ENCODE measurements at places on chromosomes 13 and 19. TPM values are rescaled to one million over a fixed set of nuclear protein-coding genes. Genes with fewer than 3 reads are reported as not detected.

DNA sequence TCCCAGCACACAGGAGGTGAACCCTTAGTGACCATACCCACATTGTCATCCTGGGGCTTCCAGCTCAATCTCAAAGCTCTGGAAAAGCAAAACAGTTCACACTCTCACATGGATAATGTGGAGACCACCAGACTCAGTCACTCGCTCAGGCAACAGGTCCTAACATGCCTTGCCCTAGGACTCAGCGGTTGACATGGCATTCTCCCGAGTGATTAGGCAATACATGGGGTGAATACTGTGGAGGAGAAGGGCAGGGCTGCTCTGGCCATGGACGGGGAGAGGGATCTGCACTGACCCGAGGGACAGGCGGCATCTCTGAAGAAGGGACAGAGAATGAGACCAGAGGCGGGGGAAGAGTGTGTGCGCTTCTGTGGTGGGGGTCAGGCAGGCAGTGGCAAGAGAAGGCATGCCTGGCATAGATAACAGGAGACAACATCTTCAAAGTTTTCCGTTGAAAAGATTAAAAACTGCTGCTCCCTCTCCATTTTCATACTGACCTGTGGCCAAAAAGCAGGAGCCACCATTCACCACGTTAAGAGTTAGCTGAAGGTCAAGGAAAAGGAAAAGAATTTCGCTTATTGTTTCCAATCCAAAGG lies 44.5 kb upstream of the EPHX3 start:
- no peak for DNase-seq

DNA sequence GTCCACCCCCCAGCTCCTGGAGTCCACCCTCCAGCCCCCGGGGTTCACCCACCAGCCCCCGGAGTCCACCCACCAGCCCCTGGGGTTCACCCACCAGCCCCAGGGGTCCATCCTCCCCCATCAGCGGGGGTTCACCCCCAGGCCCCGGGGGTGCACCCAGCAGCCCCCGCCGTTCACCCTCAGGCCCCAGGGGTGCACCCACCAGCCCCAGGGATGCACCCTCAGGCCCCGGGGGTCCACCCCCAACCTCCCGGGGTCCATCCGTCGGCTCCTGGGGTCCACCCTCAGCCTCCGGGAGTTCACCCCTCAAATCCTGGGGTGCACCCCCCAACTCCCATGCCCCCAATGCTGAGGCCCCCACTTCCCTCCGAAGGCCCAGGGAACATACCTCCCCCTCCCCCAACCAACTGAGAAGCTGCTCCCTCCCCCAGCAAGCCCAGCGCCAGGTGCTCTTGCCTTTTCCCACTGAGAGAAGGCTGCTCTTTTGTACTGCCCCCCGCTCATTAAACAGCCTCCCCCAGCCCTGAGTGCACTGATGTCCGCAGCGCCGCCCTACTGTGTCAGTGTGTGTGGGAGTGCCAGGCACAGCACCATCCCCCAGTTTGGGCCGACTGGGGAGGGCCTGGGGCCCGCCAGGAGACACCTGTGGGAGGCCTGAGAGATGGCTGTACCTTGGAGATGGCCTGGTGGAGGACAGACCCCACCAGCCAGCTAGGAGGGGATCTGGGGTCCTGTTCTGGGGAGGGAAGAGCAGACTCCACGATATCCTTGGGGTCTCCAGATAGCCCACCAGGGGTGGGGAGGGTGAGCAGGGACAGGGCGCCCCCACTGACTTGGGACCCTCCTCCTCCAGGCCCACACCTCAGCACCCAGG lies 750 bp upstream of the AMH start:
- no peak for DNase-seq

CYP2S1 gene
- total RNA-seq, result 1.2 TPM

DNA sequence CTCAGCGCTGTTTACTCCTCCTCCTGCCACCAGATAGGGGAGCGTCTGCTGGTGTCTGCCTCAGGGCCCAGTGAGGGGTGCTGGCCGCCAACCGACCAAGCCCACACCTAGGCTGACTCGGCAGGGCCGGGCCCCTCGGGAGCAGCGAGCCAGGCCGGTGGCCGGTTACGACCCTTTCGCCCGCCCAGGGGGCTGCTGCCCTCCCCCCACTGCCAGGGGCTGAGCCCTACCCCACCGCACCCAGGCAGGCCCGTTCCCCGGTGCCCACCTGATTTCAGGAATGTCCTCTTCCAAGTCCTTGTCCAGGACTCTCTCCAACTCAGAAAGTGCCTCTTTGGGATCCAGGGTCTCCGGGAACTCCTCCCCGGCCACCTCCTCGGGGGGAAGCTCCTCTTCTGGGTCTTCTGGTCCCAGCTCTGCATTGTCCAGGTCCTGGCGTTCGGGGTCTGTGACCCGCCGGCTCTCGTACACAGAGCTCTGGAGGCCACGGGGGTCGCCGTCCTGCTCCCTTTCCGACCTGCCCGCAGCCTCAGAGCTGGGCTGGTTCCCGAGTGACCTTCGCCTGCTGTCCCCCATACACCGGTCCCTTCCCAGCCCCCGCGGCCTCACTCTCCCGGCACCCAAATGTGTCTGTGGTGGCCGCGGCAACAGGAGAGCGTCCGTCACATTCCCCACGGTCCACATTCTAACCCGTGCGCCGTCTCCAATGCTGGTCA lies 31.0 kb upstream of the MIER2 start:
- no peak for DNase-seq

DNA sequence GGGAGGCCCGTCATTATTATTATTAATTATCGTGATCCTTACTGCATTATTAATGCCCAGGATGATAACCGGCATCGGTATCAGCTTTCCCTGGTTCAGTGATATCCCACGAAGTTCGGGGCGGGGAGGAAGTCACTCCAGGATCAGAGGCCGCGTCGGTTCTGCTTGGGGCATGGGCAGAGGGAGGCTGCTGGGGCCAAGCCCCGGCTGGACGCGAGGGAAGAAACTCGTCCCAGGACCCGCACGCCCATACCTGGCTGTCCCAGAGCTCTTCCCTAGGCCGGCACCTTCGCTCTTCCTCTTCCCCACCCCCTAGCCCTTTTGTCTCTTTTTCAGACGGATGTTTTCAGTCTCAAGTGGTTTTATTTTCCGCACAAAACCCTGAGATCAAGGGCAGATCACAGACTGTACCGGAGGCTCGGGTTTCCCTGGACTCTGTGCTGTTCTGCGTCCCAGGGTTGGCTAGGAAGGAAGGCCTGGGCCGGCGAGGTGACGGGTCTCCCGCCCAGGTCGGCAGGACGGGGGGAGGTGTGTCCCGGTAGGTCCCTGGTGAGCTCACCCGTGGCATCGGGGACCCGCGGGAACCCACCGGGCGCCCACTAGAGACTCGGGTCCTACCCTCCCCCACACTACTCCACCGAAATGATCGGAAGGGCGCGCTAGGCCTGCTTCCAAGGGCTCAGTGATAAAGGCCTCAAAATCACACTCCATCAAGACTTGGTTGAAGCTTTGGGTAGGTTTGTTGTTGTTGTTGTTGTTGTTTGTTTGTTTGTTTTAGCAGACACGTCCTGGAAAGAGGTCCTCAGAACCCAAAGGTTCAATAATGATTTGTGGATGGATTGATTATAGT lies 7.9 kb downstream of the ZIC2 start:
- no peak for DNase-seq

ZFR2 gene
- not detected for total RNA-seq

- no peak for DNase-seq
Measured at GRCh38 chr13:33683376-33683775, 134.6 kb upstream of the RFC3 start.

HSPH1 gene
- total RNA-seq, result 89.5 TPM

Data from activated T-cell treated with anti-CD3 and anti-CD28 coated beads, Interleukin-2, amount 50 U/mL, for 72 hours (primary cell).